Stimulated activated CD4-positive, alpha-beta T cell treated with anti-CD3 and anti-CD28 coated beads, Interleukin-4, amount 100 ng/mL, for 4 hours (primary cell): ENCODE measurements at places on chromosomes 2 and 18.

GRCh38 chr2:176851889-176852483 is 360.6 kb upstream of the HNRNPA3 start:
- no peak for DNase-seq

DNA sequence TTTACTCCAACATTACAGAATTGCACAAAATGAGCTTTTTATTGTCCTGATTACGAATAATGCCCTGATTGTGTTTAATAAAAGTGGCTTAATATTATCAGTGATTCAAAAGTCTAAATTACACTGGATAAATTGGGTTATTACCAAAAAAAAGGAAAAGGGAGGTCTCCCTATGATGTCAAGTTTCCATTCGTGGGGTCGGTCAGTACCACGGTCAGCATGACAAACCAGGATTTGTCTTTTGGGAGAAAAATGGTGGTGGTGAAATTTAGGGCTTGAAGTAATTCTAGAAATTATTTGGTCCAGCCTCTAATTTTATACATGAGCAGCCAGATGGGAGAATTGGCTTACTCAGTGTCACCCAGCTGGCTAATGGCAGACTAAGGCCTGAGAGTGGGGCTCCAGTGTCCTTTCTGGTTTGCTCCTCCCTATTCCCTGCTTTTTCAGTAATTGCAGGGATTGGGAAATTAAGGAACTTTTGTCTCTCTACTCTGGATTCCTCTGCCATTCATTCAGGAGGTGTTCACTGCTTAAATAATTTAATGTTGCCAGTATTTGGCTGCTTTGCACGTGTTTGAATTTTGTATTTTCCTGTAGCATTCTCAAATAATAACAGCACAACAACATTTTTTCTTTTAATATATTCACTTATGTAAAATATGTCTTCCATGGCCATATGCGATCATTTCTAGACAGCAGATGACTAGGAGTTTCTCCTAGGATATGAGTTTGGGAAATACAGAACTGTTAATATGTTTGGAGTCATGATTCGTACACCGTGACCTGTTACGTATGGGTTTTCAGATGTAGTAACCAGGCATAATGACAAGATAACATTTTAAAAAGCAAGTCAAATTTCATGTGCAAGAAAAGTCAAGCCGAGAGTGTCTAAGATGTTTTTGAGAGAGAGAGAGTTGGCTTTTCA is 128.9 kb upstream of the NOSTRIN start:
- no peak for DNase-seq

DNA sequence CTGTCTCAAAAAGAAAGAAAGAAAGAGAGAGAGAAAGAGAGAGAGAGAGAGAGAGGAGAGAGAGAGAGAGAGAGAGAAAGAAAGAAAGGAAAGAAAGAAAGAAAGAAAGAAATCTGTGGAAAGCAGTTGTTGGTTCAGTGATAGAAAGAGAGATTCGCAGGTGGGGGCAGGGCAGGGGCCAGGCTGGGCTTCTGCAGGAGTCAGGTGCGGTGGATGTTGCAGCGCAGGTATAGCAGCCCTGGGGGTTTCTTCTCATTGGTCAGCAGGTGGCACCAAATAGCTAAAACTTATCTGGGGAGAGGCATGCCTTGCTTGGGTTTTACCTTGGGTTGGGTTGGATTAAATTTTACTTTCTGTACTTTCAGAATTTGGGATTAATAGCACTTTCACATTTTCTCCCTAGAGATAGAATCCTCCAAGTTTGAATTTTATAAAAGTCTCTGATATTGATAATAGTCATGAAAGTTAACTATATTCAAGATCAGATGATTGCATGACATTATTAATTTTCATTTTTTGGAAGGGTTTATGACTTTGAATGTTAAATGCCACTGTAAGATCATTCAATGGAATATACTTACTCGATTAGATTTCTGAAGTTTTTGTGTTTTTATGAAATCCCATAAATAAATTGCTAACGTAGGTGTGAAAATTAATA is 66.6 kb downstream of the SPTBN1 start:
- peak; percentile 51 for DNase-seq

DNA sequence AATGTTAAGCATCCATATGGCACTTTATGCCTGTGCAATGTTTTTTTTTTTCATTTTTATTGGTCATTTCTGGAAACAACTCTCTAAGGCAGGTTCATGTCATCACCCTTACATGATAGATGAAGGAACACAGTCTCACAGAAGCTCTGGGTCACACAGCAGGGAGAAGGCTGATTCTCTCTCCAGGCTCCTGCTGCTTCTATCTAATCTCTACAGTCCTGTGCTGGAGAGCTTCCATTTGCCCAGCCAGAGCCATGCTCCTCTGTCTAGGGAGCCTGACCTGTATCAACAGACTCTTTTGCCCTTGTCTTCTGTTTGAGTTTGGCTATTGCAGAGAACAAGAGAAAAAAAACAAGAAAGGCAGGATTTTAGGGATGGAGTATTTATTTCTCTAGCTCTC is 584.8 kb downstream of the MBD2 start:
- DNase-seq: no peak

DNA sequence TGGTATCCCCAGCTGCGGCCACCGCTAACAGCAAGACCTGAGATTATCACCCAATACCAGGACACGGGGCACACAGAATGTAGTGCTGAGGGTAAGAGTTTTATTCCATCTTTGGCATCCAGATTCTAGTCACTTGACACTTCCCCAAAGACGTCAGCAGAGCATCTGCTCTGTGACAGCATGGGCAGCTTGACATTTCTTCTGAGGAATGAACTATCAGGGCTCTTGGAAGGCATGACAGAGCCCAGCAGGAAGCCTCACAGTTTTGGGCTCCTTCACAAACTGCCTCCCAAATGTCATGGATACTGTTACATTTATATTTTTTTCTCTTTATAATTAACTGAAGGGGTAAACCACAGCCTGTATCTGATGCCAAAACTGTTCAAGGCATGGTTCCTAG is 1010.7 kb downstream of the TDRD15 start:
- no peak for DNase-seq

GRCh38 chr2:7449298-7449697 is 532.1 kb downstream of the RNF144A start:
- DNase-seq: no peak
